ENCODE measurements at places on chromosomes 4 and X.

- no peak for DNase-seq
These were observed 72.8 kb downstream of the CLCN5 start for GRCh38 chrX:49995107-49995731.

DNA sequence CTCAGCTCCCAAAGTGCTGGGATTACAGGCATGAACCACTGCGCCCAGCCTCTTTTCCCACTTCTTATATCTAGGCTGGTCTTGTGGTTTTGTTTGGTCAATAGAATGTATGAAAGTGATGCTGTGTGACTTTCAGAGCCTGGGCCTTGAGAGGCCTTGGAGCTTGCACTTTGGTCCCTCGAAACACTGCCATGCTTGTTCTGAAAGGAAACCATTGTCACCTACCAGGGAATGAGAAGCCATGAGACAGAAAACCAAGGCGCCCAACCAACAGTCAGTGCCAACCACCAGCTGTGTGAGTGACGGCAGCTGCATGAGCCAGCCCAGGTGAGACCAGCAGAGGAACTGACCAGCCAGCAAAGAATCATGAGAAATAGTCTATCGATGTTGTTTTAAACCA lies 57.4 kb downstream of the SCD5 start:
- peak; percentile 28 for DNase-seq

- no peak for DNase-seq
These were observed 678.7 kb downstream of the ARAP2 start for GRCh38 chr4:35565640-35566039.

- no peak for DNase-seq
These were observed 48.8 kb upstream of the AMOT start for GRCh38 chrX:112889400-112889799.
